ENCODE measurements at places on chromosomes 1 and 21. TPM values are rescaled to one million over a fixed set of nuclear protein-coding genes. Genes with fewer than 3 reads are reported as not detected.
A peak's percentile ranks its signal among the peaks of the same experiment; 100 is the strongest.

Gene SIK1
- polyA plus RNA-seq = 5.0 TPM

DNA sequence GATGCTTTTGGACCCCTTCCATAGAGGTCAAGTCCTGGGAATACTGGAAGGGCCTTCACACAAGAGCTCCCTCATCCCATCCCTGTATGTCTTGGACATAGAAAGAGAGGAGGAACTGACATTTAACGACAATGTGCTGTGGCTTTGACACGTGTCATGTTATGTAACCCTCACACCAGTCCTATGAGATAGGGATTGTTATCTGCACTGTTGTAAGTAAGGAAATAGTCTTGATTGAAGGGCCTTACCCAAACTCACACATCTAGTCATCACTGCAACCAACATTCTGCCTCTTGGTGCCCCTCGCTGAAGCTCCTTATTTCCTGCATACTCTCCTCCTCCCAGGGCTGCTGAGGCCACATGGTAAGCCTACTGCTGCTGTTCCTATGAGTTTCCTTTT is 63.7 kb upstream of the ANGPTL1 start:
- no peak for DNase-seq

DNA sequence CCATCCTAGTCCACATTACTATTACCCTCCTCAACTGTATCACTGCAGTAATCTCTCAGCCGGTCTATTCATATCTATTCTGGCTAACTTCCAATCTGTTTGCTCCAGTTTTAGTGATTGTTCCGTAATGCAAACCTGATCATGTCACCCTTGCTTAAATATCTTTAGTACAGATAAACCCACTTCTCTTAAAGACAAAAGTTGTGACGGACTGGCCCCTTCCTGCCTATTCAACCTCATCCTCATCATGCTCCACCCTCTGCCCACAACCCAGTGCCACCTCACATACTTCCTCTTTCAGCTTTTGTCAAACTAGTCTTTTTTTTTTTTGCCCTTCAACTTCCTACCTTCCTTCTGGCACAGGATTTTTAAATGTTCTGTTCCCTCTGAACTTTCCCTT is 2.8 kb upstream of the C1orf162 start:
- peak; percentile 5 for DNase-seq

- DNase-seq = no peak
Measured at GRCh38 chr1:54376430-54377039, 29.7 kb downstream of the SSBP3 start.

DNA sequence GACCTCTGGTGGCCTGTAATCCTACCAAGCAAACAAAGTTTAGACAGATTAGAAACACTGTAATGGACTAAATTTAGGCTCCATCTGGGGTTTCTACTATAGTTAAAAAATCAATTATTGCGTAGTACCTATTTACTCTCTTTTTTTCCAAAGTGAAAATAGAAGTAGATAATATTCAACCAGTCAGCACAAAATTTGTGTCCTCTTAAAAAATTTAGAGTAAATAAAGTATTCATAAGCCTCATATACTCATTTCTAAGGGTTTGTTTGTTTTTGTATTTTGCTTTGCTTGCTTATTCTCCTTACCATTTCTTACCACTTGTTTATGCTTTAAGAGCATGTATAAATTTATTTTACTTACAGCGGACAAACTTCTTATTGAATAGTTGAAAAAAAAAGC is 54.5 kb downstream of the NCAM2 start:
- DNase-seq = no peak
